ENCODE measurements at places on chromosomes 16 and 17.
A peak's percentile ranks its signal among the peaks of the same experiment; 100 is the strongest.

DNA sequence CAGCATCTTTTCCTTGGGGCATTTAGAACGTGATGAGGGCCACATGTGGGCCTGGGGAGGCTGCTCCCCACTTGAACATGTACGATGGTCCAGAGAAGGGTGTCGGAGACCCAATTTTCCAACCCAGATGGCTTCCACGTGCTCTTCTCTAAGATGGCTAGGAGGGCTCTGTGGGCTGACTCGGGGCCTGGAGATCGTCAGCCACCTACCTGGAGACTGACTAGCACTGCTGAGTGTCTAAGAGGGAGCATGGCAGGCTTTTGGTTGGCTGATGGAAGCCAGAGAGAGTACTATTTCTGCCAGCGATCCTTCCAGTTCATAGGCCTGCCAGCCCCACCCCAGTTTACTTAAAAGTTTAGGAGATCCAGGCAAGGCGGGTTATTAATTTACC, 60.2 kb upstream of the CLEC18A start:
- DNase-seq = no peak

GRCh38 chr16:53755026-53755910, 51.3 kb downstream of the FTO start:
- no peak for DNase-seq

DNA sequence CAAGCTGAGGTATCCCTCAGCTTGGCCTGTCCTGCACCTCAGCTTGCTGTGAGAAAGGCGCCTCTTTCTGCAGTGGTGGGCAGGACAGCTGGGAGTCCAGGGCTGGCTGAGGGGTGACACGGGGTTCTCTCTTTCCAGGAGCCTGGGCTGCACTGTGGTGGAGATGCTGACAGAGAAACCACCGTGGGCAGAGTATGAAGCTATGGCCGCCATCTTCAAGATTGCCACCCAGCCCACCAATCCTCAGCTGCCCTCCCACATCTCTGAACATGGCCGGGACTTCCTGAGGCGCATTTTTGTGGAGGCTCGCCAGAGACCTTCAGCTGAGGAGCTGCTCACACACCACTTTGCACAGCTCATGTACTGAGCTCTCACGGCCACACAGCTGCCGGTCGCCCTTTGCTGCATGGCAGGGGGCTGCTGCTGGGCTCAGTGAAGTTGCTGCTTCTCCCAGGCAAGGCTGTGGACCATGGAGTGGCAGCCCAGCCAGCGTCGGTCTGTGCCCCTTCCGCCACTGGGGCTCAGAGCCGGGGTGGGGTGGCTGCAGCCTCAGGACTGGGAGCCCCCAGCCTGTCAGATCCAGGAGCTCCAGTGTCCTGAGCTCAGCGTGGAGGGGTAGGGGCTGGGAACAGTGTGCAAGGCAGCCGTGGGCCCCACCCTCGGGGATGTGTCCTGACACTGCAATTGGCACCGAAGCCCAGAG, 6.4 kb downstream of the LIMD2 start:
- no peak for DNase-seq

DNA sequence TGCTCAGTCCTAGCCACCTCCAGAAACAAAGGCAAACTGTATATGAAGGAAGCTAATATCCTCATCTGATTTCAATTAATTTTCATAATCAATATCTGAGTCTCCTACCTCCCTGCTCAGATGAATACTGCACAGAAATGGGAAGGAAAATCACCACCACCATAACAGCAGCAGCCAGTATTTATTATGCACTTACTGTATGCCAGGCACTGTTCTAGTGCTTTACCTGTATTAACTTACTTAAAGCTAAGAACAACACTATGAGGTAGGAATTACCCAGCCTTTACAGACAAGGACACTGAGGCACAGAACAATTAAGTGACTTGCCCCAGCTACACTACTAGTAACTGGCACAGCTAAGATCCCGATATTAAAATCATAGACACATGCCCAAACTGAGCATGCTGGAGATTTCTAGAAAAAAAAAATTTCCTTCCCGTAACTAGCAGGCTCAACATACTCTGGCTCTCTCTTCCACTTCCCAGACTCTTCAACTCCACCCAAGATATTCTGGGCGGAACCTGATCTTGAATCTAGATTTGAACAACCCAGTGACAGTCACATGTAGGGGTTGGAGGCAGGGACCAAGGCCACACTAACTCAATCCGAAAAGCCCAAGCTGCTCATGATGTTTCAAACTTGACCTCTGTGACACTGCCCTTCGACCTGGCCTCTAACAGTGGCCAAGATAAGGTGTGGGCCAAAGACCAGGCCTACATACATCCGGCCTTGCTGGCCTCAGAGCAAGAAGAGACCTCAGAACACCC, 3.9 kb downstream of the TRIM25 start:
- DNase-seq = no peak

DNA sequence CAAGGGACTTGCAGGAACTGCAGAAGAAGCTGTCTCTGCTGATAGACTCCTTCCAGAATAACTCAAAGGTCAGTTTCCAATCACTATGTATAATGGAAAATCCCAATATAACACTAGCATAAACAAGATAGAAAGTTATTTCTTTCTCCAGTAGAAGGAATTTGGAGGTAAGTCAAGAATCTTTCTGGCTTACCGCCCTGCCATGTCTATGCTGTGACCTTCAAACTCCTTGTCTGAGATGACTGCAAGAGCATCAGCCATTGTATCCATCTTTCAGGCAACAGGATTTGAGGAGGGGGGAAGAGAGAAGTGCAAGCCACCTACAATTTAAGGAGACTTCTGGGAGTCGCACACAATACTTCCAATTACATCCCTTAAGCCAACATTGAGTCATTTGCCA, 2.7 kb downstream of the LDAF1 start:
- no peak for DNase-seq

DNA sequence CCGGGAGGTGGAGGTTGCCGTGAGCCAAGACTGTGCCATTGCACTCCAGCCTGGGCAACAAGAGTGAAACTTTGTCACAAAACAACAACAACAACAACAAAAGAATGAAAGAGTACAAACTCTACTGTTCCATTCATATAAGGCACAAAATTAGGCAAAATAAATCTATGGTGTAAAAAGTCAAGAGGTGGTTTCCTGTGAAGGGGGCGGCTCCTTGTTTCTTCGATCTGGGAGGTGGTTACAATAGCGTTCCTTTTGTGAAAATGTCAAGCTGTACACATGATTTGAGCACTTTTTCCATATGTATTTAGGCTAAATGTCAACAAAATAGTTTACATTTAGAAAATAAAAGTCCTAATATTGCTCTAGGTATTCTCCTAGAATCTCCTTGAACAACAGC, 6.9 kb downstream of the SIAH1 start:
- DNase-seq = no peak

- no peak for DNase-seq
These were observed 8.2 kb upstream of the SLC43A2 start for GRCh38 chr17:1636732-1637285.

- no peak for DNase-seq
These were observed 14.0 kb downstream of the CPSF4L start for GRCh38 chr17:73247726-73248125.

GRCh38 chr17:39702901-39703893, 3.3 kb downstream of the ERBB2 start:
- DNase-seq = no peak

DNA sequence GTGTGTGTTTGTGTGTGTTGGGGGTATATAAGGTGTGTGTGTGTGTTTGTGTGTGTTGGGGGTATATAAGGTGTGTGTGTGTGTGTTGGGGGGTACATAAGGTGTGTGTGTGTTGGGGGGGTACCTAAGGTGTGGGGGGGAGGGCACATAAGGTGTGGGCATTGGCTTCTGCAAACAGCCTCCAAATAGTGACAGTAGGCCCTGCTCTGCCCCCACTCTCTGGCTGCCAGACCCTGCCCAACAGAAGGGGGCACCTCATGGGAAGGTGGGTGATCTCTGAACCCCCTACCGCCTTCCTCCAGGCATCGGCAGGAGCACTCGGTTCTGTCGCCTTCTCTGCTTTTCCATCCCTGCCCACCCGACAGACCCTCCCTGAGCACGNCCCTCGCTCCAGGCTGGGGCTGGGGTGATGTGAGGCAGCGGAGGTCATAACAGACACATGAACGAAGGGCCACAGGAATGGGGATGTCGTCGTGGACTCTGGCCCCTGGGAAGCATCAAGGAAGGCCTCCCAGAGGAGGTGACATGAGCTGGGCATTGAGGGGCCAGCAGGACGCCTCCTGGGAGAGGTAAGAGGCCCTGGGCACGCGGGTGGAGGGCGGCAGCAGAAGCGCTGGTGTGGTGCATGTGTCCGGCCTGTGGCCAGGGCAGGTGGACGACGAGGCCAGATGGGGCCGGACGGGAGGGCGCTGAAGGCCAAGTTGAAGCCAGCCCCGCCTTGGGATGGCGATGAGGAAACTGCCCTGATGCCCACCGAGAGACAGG, 136.6 kb upstream of the RPH3AL start:
- DNase-seq = no peak

DNA sequence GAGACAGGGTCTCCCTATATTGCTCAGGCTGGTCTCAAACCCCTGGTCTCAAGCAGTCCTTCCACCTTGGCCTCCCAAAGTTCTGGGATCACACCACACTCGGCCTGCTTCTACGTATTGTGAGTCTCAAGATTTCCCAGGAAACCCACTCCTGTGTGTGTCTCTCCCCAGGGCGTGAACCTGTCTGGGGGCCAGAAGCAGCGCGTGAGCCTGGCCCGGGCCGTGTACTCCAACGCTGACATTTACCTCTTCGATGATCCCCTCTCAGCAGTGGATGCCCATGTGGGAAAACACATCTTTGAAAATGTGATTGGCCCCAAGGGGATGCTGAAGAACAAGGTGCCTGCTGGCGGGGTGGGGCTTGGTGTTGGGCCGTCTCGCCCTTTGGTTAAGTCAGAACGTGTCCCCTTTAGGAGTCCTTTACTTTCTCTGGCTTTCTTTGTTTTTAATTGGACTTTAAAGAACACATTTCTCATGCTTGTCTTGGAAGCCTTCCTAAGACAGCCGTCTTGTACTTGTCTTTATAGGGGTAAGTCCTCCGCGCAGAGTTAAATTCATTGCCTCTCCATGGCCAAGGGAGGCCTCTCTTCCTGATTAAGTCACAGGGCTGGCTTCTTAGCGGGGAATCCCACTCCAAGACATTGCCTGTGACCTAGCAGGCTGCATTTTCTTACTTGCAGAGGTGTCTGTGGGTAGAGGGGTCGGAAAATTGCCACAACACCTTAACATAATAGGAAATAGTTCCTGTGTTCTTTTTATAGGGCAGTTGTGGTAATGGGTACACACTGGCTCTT, 136.4 kb downstream of the ABCC6 start:
- no peak for DNase-seq

GRCh38 chr17:64297467-64298088, 34.5 kb upstream of the TEX2 start:
- no peak for DNase-seq

GRCh38 chr17:222172-222571, 40.7 kb upstream of the DOC2B start:
- DNase-seq = no peak

- no peak for DNase-seq
These were observed 479.9 kb upstream of the CDH11 start for GRCh38 chr16:65601781-65602180.

- no peak for DNase-seq
These were observed 189.7 kb upstream of the SDK2 start for GRCh38 chr17:73833775-73834488.

GRCh38 chr17:68697850-68698361, 96.7 kb upstream of the FAM20A start:
- no peak for DNase-seq

GRCh38 chr17:4728124-4728523, 3.1 kb upstream of the MED11 start:
- DNase-seq = peak; percentile 57

DNA sequence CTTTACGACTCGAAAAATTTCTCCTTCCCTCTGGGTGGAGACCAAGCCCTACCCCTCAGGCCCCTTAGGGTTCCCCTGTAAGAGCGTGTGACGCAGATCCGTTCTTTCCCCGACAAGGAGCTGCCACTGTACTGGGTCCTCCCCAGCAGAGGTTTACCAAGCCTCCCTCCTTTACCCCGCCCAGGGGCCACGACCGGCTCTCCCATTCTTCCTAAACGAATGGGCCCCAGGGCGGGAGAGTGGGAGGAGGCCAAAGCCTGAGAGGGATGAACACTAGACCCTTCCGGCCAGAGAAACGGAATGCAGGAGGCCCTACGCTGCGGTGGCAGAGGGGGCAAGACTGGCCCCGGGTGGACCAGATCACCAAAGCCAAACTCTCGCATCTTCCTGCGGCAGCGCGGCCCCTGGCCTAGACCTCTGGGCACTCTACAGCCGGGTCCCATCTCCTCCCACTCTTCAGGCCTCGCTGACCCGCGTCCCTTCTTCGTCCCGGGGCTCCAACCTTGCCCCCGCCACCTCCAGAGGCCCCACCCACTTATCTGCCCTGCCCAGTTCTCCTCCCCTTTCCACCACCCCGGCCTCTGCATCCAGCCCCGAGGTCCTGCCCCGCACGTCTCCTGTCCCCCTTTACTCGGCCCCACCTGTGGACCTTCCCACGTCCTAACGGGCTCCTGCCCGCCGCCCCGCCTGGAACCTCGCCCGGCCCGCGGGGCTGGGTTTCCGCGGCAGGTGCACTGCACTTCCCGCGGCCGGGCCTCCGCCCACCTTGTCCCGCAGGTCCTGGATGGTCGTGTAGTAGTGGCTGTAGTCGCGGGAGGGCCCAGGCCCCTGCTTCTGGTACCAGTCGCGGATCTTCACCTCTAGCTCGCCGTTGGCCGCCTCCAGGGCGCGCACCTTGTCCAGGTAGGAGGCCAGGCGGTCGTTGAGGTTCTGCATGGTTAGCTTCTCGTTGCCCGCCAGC, 765 bp downstream of the KRT19 start:
- DNase-seq = no peak

GRCh38 chr17:36848008-36848902, 89.0 kb upstream of the LHX1 start:
- DNase-seq = no peak

DNA sequence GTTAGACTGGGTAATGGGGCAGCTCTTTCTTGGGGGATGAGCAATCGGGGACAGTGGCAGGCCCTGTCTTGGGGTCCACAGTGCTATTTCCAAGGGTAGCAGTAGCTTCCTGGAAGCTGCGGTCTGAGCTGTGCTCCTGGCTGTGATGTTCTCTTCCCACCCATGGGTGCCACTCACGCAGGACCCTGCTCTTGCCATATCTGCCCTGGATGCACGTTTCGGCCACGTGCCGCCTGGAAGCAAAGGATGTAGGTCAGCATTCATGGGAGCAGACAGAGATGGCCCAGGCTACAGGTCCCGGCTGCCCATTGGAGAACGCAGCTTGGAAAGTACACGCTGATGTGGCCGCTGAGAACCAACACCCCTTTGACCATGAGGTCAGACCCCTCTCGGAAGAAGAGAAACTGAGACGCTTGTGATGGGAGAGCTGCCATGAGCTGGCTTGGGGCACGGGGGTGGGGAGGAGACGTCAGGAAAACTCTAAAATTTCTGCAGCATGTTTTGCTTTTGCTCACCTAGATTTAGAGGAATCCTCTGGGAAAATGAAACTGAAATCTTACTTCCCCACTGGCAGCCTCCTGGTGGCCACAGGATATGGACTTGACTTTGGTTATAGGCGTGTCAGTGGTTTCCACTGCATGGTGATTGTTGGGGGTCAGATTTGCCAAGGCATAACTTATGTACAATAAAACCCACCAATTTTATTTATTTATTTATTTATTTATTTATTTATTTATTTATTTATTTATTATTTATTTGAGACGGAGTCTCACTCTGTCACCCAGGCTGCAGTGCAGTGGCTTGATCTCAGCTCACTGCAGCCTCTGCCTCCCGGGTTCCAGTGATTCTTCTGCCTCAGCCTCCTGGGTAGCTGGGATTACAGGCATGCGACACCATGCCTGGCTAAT, 36.2 kb upstream of the IRF8 start:
- no peak for DNase-seq

- no peak for DNase-seq
These were observed 347.1 kb downstream of the SEC14L1 start for GRCh38 chr17:77487677-77488530.

- DNase-seq = no peak
These were observed 18.9 kb upstream of the KCNH6 start for GRCh38 chr17:63504261-63504660.

Data from T-helper 2 cell (primary cell).